Motor neuron (in vitro differentiated cells): ENCODE measurements at places on chromosomes 6 and 20. TPM values are rescaled to one million over a fixed set of nuclear protein-coding genes. Genes with fewer than 3 reads are reported as not detected.

- ATAC-seq, result no peak
Observed at GRCh38 chr20:14264869-14265268, 72.5 kb downstream of the FLRT3 start.

DNA sequence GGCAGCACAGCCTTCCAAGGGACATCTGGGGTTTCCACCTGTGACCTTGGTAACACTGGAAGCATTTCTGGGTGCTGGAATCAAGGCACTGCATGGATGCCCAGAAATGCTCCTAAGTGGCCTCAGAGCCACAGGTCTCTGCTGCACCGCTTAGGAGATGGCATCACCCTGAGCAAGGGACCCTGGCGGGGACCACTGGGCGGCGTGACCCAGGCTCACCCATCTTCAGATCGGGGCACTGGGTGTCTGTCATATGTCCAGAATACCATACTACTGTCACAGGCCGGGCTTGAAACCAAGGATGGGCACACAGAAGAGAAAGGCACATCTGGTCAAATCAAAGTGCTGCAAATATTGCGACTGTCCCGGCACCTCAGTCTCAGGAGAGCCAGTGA, 45.9 kb downstream of the SSR1 start:
- ATAC-seq, result no peak

DNA sequence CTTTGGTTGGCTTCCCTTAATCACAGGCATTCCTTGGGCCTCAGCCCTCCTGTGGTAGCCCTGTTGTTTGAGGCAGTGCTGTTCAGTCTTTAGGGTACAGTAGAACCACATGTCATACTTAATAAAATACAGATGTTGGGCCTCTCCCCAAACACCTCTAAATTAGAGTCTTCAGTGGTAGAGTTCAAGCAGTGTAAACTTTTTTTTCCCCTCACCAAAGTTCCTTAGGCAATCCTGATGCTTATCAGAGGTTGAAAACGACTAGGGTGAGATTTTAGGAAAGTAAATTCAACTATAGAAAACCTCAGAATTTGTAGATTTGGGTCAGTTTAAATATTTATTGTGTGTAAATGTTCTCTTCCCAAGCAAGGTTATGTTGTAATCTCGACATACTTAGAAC, 44.6 kb downstream of the BLTP3A start:
- no peak for ATAC-seq

GRCh38 chr6:138654715-138655634, 118.6 kb upstream of the CCDC28A start:
- peak; percentile 94 for ATAC-seq

DNA sequence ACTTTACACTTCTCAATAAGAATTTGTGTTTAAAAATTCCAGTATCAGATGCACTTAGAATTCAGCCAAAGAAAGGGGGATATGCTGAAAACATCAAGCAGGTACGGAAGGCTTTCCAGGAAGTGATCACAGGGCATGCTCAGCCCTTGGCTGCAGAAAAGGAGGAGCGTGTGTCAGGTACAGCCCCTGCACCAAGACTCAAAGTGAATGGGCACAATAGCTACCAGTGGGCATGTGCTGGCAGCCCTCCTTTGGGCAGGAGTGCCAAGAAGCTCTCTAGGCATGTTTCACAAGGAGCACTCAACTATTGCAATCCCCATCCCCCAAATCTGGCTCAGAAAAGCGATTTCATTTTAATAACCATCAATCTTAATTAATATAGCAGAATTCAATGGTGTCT, 298.8 kb downstream of the GMDS start:
- no peak for ATAC-seq

Gene KHDRBS2
- 13.7 and 16.2 TPM in 2 replicates for total RNA-seq

Gene BTN1A1
- total RNA-seq, result 0.16 TPM in 1 of 2 replicates, not detected in the other

Gene UBE2C
- total RNA-seq, result 6.2 and 7.8 TPM in 2 replicates

Gene NOL7
- total RNA-seq, result 70.3 and 71.5 TPM in 2 replicates

Gene UBD
- 0.91 and 1.9 TPM in 2 replicates for total RNA-seq
